Left hindlimb (tissue), 1 donor: ENCODE measurements at places on chromosomes 7 and 10.

- DNase-seq: peak; percentile 56
Observed at GRCh38 chr10:34723750-34724149, 91.3 kb downstream of the PARD3 start.

GRCh38 chr7:105673367-105674084 lies 92.2 kb upstream of the EFCAB10 start:
- no peak for DNase-seq

DNA sequence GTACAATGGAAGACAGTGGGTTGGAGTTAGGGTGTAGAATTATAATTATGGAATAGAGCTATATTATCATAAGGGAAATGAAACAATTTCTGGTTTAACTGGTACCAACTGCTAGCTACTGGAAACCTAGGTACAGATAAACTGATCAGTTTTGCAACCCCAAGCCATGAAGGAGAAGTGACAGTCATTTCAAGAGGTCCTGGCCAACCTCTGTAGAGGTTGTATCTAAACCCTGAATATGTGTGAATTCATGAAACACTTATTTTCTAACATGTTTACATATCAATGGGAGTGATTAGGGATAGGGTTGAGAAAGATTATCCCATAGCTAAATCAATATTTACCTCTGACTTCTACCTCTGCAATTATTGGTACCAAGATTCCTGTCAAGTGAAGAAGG lies 29.9 kb upstream of the CC2D2B start:
- DNase-seq: no peak

- DNase-seq: no peak
Observed at GRCh38 chr7:91800389-91800788, 80.1 kb downstream of the MTERF1 start.

DNA sequence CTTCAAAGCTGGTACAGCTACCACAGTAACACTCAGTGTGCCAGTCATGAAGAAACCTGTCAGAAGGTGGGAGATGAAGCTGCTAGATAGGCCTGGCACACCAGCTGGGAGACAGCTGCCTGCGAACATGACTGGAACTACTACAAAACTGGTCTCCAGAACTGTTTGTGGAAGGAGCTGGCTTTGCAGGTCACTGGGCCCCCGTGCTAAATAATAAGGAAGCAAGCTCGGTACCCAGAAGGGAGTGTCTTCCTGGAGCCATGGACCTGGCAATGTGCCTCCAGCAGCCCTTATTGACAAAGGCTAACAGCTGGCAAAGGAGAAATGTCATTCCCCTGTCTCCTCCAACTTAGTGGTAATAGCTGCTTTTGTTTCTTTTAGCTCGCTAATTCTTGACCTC lies 1217.6 kb upstream of the LRRN3 start:
- DNase-seq: peak; percentile 22

DNA sequence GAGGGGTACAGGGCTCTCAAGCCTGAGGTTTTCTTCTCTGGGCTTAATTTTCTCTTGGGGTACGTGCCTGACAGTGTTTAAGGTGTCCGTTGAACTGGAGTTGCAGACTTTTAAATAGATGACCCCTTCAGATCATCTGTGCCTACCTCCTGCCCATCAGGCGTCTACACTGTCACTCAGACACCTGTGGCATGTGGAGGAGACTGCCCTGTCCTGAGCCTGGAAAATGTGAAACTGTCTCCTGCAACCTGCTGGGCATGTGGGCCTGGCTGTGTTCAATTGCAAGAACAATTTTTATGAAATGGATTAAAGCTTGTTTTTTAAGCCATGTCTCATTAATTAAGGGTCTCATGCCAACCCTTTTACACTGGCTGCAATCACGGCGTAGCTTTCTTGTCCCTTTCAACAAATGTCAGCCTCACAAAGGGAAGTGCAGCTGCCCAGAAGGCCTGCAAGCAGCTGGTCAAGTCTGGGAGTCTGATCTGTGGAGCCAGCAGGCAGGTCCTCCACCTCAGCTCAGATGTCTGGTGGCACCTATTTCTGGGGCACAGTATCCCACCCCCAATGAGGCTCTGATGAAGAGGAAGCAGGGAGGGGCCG lies 8.8 kb downstream of the ATP5MF start:
- DNase-seq: no peak

GRCh38 chr10:97629289-97629688 lies 4.0 kb downstream of the MORN4 start:
- DNase-seq: no peak

DNA sequence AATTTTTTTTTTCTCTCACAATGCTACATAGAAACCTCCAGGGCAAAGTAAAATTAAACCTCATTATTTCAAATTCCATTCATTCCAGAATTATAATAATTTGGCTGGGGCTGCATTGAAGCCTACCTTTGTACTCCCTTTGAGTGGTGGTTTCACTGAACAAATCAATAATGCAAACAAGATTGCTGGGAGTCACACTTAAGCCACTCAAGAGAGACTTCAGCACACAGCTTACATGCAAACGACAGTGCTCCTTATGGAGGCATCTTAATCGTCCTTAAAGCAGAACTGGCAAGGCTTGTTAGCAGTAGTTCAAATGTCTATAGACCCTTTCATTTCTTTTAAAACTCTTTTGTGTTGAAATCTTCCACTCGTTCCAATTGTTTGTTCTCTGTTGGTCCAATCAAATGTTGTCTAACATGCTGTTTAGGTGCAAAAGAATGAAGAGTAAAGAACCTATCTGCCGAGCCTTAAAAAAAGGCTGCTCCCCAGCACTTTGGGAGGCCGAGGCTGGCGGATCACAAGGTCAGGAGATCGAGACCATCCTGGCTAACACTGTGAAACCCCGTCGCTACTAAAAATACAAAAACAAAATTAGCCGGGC lies 294.9 kb downstream of the FGFR2 start:
- DNase-seq: no peak

DNA sequence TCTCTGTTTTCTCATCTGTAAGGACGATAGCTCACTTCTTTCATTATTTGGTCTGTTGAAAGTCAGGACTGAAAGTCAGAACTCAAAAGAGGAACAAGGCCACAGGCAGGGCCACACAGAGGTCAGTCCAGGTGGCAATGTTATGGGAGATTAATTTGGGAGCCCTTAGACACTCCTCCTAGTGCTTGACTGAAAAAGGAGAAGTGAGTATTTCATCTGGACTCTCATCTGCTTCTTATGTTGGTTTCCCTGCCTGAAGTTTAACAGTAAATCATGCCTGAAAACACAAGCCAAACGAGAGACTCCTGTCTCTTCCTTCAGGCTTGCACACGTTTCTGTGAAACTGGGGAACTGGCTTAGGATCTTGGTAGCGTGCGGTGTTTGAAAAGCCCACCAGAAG lies 248.5 kb downstream of the BUB3 start:
- no peak for DNase-seq

- no peak for DNase-seq
Observed at GRCh38 chr10:62250594-62251198, 17.9 kb downstream of the RTKN2 start.
